Astrocyte (in vitro differentiated cells and primary cell): ENCODE measurements at places on chromosomes 7 and 10. TPM values are rescaled to one million over a fixed set of nuclear protein-coding genes. Genes with fewer than 3 reads are reported as not detected.

Gene C7orf33
- total RNA-seq = not detected in 2 replicates

Gene ZNF239
- 5.3 and 5.7 TPM in 2 replicates for total RNA-seq

Gene EIF3B
- total RNA-seq = 198 and 213 TPM in 2 replicates

DNA sequence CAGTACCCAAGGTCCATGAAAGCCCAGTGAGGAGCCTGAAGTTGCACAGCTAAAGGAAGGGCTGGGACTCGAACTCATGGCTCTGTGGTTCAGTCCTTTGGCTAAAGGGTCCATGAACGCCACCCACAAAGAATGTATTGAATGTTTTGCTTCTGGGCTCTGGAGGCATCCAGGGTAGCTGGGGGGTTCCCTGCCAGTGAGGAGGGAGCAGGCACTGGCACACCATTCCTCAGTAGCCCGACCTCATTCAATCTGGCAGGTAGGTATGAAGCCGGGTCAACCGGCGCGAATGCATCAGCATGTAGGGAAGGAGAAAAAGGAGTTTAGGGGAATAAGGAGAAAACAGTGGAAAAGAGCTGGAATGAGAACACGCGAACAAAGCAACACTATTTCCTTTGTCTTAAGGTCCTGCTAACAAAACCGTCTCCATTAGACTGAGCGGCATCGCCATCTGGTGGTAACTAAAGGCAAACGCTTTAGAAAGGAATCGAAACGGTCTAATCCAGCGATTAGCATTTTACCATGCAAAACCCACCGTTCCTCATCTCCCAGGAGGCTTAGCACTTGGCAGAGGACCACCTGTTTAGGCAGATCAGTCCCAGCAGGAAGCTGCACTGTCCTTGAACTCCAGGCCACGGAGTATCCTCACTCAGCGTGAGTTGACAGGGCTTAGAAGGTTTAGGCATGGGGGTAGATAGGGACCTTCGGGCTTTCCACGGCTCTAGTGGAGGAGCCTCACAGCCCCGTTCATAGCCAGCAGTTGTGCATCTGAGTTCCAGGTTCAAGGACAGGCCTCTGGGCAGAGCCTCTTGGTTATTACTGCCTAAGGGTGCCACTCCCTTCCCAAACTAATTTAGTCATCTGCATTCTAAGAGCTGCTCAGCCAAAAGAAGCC lies 122.8 kb downstream of the UBE2H start:
- DNase-seq = peak; percentile 72

DNA sequence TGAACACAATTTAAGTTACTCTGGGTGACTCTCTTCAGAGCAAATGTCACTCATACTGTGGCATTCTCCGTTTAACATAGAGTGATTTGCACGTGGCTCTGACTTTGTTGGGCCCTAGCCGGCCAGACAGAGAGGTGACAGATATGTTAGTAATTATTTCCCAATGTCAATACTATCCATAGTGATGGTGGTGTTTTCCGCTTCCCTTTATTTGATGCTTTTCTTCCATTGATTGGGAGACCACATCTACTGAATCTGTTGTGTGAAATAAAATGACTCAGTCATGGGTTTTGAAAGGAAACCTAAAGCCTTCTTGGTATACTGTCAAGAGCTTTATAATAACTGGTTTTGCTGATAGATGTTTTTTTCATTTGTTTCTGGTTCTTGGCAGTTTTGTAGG lies 7.4 kb downstream of the AVL9 start:
- DNase-seq = no peak

DNA sequence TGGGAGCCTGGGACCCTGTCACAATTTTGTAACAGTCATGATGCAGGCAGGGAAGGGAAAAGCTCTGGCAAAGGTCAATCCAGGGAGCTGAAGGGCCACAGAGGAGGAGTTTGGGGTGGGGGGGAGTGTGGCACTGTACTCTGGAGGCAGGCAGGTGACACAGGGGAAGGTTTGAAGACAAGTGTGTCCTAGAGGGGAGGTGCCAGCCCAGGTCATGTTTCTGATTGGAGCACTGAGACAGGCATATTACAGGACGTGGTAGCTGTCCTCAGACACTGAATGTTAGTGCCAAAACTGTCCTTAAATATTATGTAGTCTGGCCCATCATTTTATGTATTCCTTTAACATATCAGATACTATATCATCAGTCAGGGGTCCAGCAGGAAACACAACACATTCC lies 75.6 kb upstream of the LRRC4 start:
- no peak for DNase-seq

DNA sequence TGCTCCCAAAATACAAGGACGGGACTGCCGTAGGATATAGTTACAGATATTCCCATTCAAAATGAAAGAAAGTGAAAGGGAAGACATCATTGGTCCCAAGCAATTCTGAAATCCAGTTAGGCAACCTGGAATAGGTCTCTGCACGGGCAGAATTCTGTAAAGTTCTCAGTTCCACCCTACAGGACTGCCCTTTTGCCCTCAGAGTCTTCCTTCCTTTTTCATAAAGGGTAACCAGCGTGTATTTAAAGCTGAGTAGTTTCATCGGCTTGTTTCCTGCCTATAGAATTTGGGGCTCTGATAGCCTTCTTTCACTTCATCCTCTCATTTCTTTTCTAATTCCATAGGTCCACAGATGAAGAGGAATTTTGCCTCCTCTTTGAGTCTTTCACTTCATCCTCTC lies 20.0 kb downstream of the COPG2 start:
- DNase-seq = no peak

DNA sequence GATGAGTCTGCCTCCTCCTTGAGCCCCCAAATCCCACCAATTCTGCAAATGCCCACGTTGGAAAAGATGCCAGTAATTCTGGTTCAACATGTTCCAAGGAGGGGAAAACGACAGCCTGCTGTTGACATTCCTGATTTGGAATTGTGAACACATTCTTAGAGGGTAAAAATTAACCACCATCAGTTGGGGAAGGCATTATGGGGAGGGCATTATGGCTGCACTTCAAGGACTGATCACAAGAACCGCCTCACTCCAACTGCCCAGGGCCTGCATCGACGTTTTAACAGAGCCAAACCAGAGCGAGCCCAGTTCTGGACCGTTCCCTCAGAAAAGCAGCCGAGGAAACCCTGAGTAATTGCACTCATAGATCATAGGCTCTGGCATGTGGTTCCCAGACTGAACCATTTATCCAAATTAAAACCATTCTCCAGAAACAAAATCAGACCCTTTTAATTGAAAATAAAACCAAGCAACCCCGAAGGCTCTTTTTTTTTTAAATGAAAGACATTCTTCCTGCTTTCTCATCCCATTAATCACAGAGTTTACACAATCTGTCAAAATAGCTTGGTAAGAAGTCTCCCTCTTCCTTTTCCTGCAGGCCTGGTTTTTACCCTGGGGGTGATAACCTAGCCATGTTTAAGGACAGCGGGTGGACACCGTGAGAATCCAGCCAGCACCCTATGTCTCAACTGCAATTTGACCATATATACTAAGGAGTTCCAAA lies 8.0 kb downstream of the TNS3 start:
- DNase-seq = peak; percentile 94

DNA sequence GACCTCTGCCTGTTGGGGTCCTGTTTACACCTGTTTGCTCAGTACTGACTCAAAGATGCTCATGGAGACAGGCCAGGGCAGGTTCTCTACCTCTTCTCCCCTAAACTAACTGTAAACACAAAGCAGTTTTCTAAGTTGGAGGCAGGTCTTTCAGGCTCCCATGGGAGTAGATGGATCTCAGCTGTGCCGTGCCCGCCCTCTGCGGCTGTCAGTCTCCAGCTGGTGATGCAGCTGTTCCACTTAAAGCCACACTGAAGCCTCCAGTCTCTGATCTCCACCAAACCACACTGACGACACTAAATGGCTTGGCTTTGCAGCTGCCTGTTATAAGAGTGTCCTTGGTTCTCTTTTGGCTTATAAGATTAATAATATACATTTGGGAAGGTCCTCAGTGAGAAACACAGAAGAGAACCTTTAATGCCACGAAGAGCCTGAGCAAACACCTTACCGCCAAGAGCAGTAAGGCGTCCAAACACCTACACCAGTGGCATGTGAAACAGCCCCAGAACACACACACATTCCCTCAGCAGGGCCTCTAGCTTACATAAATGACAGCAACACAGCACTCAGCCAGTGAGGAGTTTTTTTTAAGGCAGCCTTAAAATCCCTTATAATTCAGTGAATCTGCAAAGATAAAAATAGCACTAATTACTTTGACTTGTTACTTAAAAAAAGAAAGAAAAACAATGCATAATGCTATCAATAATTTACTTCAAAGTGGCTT lies 60.4 kb upstream of the KCNIP2 start:
- no peak for DNase-seq

DNA sequence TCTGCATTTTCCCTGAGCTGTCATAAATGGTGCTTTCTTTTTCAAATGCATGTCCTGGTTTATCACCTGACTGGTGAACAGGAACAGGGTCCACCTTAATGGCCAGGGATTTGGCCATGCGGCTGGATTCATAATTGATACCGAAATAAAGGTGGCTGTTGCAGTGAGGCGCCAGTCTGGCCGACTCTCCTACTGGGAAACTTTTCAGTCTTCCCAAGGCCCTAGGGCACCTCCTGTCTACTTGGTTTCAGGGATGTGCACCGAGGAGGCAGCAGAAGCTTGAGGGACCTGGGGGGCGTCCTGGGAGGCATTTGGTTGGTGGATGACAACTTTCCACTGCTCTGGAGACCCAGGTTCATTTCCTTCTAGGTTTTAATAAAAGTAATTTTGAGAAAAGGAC lies 46.4 kb upstream of the FIGNL1 start:
- no peak for DNase-seq

GRCh38 chr10:74544106-74544505 lies 282.3 kb upstream of the KAT6B start:
- peak; percentile 14 for DNase-seq

GRCh38 chr7:29043576-29043975 lies 85.4 kb upstream of the TRIL start:
- no peak for DNase-seq

DNA sequence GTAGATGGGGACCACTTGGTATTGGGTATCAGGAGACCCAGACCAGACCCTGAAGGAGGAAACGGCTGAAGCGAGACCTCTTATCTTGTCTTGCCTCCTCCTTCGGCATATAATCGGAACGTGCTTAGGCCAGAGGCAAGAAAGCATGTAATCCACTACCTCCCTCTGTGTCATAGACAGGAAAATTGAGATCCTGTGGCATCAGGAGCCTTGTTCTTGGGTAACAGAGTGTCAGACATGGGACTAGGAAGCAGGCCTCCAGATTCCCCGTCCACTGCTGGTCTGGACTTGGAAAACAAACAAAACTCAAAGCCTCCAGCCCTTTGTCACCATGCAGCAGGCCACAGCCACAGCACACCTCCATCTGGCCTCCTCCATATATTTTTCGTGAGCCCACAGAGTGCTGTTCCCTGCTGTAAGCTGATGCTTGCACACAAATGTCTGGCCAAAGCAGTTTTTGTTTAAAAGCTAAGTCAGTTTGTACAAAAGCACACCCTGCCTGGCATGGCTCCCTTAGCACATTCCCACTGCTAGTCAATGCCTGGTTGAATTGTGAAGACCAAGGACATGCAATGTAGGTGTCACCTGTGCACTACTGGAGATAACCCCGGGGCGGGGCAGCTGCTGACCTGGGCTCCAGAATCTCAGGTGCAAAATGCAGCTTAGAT lies 510.9 kb downstream of the RPS24 start:
- peak; percentile 36 for DNase-seq
